Right atrium auricular region (tissue), 2 donors: ENCODE measurements at places on chromosomes 11 and 22. TPM values are rescaled to one million over a fixed set of nuclear protein-coding genes. Genes with fewer than 3 reads are reported as not detected.
A peak's percentile ranks its signal among the peaks of the same experiment; 100 is the strongest.

OSM gene
- 0.63 TPM for total RNA-seq

KLHL35 gene
- 1.4 TPM for total RNA-seq

DNA sequence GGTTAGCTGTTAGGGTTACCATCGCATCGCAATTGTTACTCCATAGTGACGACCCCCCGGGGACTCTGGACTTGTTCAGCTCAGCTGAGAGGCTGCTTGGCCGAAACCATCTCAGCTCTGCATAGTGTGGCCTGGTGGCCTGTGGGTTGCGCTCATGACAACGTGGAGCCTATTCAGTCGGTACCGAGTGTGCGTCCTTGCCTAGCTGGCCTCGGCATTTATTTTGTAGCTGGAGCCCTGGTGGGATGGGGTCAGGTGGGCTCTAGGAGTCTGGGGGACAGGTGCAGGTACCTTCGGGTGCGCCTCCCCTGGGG, 13.5 kb downstream of the LRP5 start:
- DNase-seq: no peak
- peaks cover 91% of the 10 kb centered on the region for H3K4me1 ChIP-seq
- H3K36me3 ChIP-seq: no peaks in the 10 kb centered on the region
- H3K27me3 ChIP-seq: no peaks in the 10 kb centered on the region
- H3K27ac ChIP-seq: no peak overlapping the region
- H3K4me3 ChIP-seq: no peak overlapping the region

DNA sequence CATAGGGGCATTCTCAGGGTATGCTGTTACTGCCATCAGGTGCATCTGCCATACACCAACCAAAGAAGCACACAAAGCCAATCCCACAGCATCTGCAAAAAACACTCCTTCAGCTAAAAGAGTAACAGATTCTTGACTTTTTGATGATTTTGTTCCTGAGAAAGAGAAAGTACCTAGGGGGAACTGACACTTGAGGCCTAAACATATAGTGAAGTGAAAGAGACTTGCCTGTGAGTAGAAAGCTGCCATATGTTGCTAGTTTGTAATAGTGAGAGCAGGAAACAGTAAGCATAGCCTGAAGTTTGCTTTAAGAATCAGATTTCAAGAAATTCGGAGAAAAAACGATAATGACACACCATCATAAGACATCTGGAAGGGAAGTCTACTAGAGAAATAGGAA, 97.9 kb upstream of the CTSC start:
- no peak overlapping the region for H3K27ac ChIP-seq
- DNase-seq: no peak
- no peaks in the 10 kb centered on the region for H3K27me3 ChIP-seq
- no peaks in the 10 kb centered on the region for H3K4me1 ChIP-seq
- H3K36me3 ChIP-seq: no peaks in the 10 kb centered on the region
- H3K4me3 ChIP-seq: no peak overlapping the region

- peak; percentile 46 for DNase-seq
- no peak overlapping the region for H3K4me3 ChIP-seq
- H3K27ac ChIP-seq: no peak overlapping the region
- H3K27me3 ChIP-seq: no peaks in the 10 kb centered on the region
- H3K36me3 ChIP-seq: no peaks in the 10 kb centered on the region
- no peaks in the 10 kb centered on the region for H3K4me1 ChIP-seq
These were observed 295.9 kb upstream of the NCAM1 start for GRCh38 chr11:112665291-112665690.

- H3K4me1 ChIP-seq: peaks cover 3% of the 10 kb centered on the region
- H3K27me3 ChIP-seq: no peaks in the 10 kb centered on the region
- H3K36me3 ChIP-seq: no peaks in the 10 kb centered on the region
- no peak overlapping the region for H3K4me3 ChIP-seq
These were observed 4.4 kb upstream of the ENDOD1 start for GRCh38 chr11:95085117-95085816.

DNA sequence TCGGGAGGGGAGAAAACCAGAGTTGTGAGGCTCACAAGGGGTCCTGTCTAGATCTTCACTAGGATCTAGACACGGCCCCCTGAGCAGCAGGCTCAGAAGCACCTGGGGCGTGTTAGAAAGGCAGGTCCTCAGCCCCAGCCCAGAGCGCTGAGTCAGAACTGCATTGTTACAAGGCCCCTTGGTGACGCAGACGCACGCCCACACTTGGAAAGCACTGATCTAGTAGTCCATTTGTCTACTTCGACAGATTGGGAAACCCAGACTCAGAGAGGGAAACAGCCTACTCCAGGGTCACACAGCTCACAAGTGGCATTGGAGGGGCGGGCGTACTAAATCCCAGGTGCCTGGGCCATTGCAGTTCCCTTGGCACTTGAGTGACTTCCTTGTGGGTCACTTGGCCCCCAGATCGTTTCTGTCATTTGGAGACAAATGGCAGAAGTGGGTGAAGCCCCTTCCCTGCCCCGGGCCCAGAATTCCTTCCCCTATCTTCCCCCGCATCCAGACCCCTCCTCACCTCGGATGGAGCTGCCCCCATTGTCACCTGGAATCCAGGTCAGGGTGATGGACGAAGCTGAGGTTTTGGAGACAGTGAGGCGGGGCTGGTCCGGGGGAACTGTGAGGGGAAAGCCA, 110.8 kb downstream of the CEP164 start:
- no peaks in the 10 kb centered on the region for H3K4me1 ChIP-seq
- no peak overlapping the region for H3K4me3 ChIP-seq
- no peaks in the 10 kb centered on the region for H3K27me3 ChIP-seq
- no peak overlapping the region for H3K27ac ChIP-seq

DNA sequence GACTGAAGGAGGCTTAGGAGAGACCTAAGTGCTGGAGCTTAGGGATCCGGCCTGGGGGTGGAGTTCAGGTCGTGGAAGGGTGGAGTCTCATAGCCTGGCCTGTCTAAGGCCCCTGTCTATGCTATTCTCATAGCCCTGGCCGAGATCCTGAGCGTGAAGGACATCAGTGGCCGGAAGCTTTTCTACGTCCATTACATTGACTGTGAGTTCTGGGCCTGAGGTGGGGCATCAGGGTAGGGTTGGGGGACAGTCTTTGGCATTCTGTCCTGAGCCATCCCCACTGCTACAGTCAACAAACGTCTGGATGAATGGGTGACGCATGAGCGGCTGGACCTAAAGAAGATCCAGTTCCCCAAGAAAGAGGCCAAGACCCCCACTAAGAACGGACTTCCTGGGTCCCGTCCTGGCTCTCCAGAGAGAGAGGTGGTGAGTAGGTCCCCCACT, 603 bp downstream of the KAT5 start:
- no peaks in the 10 kb centered on the region for H3K4me1 ChIP-seq
- no peak for DNase-seq
- H3K4me3 ChIP-seq: peak overlapping the region; percentile 65
- H3K27ac ChIP-seq: peak overlapping the region; percentile 99
- H3K36me3 ChIP-seq: peaks cover 45% of the 10 kb centered on the region
- no peaks in the 10 kb centered on the region for H3K27me3 ChIP-seq
